IPS DF 19.7 (cell line): ENCODE measurements at places on chromosomes 11 and 22.

GRCh38 chr11:27514076-27514475 is 7.5 kb upstream of the LIN7C start:
- no peak for DNase-seq

- DNase-seq, result peak; percentile 75
Measured at GRCh38 chr11:110564676-110565356, 135.1 kb downstream of the FDX1 start.

- DNase-seq, result no peak
Measured at GRCh38 chr11:126189109-126189929, 22.1 kb downstream of the RPUSD4 start.

DNA sequence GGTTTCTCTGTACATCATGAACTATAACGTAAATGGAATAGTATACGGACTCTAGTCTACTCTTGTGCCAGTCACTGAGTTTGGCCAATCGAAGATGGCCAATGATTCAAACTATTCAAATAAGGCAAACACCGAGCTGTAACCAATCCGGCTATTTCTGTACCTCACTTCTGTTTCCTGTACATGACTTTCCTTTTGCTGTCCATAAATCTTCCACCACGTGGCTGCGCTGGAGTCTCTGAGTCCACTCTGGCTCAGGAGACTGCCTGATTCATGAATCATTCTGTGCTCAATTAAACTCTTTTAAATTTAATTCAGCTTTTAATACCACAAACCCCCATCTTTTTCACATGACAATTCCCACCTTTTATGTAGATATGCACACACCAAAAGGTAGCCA is 1.5 kb upstream of the JAML start:
- no peak for DNase-seq

DNA sequence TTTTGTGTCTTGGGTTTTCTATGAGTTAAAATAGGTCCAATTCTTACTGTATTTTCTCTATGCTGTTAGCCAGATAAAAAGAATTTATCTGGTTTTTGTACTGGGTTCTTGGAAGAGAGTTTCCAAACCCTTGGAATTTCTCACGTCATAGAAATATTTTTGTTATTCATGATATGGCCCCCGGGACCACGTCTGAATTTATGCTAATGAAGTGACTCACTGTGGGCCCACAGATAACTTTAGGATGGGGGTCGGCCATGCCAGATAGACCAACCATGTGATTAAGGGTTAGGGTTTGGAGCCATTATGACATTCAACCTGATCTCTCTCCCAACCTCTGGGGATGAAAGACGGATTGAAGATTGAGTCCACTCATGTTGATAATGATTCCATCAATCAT is 35.6 kb upstream of the DDI1 start:
- DNase-seq, result no peak

DNA sequence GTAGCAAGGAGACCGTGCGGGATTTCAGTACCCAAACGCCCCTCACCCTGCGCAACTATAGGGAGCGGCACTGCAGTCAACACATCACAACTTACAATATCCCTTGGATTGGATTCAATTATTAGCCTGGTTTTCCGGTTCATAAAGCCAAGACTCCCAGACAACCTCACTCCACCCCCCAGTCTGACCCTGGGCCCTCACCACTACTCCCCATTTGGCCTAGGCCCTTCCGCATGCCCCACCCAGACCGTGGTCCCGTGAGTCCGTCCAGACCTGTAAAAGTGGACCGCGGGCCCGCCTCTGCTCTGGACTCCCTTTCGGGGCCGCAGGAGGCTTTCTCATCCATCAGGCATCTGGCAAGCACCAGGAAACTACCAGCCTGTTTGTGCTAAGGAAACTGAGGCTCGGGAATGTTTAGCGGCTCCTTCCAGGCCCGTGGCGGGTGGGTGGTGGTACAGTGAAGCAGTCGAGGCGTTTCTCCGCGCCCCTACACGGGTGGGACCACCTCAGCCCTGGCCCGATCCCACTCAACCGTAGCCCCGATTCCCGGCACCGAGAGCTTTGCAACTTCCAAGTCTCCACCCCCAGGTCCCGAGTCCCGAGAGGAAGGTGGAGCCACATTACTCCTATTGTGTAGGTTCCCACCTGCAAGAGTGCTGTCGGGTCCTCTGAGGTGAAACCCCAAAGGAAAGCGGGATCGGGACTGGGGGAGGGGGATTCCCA is 679 bp upstream of the DPP3 start:
- DNase-seq, result no peak

DNA sequence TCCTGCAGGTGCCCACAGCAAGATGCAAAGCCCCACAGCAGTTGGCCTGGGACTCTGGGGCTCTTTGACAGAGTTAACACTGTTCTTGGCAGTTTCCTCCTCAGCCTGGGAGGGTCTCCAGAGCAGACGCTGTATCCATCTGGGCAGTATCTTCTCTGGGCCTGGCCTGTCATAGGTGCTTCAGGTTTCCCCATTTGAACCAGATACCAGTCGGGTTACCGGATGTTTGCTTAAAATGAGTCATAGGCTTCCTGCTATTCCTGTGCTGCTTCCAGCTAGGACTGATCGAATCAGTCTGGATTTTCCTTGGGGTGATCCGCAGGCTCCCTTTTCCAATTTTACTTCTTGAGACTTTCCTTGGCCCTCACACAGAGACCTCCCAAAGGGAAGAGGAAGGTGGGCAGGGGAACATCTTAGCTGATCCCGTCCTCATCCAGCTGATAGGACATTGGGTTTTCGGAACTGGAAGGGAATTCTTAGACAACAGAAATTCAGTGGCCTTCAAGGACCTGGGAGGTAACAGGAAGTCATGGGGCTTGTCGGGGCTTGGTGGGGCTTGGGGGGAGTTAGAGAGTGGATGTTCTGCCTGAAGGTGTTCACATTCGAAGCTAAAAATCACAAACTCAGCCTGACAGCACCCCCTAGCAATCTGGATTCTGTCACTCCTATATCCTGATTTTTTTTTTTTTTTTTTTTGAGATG is 2.4 kb upstream of the RANGAP1 start:
- DNase-seq, result peak; percentile 79
